ENCODE measurements at places on chromosomes 7 and 10. TPM values are rescaled to one million over a fixed set of nuclear protein-coding genes. Genes with fewer than 3 reads are reported as not detected.

- DNase-seq, result no peak
Observed at GRCh38 chr7:105097619-105098018, 83.6 kb downstream of the KMT2E start.

DNA sequence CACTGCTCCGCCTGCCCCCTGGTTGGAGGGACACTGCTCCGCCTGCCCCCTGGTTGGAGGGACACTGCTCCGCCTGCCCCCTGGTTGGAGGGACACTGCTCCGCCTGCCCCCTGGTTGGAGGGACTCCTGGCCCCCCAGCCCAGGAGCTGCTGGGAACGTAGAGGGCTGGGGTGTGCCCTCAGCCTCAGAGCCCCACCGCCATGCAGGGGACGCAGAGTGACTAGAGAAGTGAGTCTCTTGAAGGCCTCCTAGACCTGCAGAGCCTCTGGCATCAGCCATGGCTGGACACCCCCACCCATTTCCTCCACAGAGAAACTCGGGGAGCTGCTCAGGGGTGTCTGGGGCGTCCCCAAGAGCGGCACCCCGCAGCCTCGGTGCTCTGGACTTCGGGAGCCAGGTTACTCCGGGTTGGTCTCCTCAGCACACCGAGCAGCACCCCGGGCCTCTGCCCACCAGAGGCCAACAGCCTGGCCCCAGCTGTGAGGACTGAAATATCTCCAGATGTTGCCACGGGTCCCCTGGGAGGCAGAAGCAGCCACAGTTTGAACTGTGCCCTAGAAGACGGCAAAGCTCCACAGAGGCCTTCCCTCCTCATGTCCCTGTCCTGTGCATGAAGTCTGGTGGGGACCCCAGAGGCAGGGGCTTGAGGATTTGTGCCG, 191.9 kb downstream of the ELFN1 start:
- DNase-seq, result no peak

GRCh38 chr10:75444781-75445386, 13.5 kb downstream of the LRMDA start:
- DNase-seq, result no peak

DNA sequence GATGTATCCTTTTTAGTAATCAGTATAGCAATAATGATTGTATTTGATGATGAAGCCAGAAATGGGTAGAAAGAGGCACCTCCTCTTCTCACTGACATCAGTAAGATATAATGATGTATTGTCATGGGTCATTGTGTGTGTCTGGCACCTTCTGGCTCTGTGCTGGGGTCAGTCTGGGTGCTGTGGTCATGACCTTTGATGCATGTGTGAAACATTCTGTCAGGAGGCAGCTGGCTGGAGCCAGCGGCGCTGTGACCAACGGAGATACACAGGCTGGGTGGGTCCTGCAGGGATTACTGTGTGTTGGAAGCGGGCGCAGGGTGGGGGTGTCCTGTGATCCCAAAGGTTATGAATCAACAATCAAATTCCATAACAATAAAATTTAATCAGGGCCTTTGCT, 35.2 kb downstream of the EEPD1 start:
- no peak for DNase-seq

- DNase-seq, result no peak
Observed at GRCh38 chr7:8018961-8019360, 50.4 kb downstream of the GLCCI1 start.

GRCh38 chr7:90232430-90232829, 12.5 kb upstream of the CFAP69 start:
- no peak for DNase-seq

DNA sequence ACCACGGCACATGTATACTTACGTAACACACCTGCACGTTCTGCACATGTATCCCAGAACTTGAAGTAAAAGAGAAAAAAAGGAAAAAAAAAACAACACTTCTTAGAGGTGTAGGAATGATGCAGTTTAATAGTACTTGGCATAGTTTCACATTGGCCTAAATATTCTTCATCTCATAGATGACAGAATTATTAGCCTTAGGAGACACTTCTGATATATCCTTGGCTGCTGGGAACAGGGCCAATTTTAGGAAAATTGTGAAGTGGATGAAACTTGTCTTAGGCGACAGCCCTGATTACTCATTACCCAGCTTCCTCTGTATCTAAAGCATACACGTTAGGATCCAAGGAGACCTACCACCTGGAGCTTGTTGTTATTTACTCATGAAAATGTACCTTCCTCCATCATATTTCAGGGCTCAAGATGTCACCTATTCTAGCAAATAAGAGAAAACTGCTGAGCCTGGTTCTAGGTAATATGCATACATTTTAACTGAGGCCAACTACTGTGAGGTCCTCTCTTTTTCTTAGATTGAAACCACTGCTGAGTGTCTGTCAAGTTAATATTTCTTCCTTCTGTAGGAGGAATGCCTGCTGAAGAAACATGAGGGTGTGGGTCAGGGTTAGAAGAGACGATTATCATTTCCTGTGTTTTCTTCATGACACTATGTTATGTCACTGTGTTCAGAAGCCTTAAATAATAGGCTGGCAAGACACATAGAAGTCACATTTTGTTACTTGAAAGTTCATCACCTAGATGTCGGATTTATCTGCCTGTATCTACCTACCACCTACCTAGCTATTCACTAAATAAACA, 44.3 kb downstream of the CPED1 start:
- no peak for DNase-seq

GRCh38 chr7:105816266-105816843, 60.0 kb downstream of the ATXN7L1 start:
- DNase-seq, result no peak

- peak; percentile 26 for DNase-seq
Observed at GRCh38 chr7:69966766-69967591, 368.7 kb downstream of the AUTS2 start.

GRCh38 chr7:45146531-45147379, 10.8 kb upstream of the RAMP3 start:
- DNase-seq, result no peak

- no peak for DNase-seq
Observed at GRCh38 chr7:99563650-99564049, 5.2 kb downstream of the ZNF655 start.

- no peak for DNase-seq
Observed at GRCh38 chr7:37040330-37040729, 316.0 kb upstream of the AOAH start.

- no peak for DNase-seq
Observed at GRCh38 chr10:34187201-34187600, 627.9 kb downstream of the PARD3 start.

GRCh38 chr7:135714534-135715009, 13.4 kb downstream of the SLC13A4 start:
- no peak for DNase-seq

- no peak for DNase-seq
Observed at GRCh38 chr10:3729397-3729976, 55.5 kb downstream of the KLF6 start.

DNA sequence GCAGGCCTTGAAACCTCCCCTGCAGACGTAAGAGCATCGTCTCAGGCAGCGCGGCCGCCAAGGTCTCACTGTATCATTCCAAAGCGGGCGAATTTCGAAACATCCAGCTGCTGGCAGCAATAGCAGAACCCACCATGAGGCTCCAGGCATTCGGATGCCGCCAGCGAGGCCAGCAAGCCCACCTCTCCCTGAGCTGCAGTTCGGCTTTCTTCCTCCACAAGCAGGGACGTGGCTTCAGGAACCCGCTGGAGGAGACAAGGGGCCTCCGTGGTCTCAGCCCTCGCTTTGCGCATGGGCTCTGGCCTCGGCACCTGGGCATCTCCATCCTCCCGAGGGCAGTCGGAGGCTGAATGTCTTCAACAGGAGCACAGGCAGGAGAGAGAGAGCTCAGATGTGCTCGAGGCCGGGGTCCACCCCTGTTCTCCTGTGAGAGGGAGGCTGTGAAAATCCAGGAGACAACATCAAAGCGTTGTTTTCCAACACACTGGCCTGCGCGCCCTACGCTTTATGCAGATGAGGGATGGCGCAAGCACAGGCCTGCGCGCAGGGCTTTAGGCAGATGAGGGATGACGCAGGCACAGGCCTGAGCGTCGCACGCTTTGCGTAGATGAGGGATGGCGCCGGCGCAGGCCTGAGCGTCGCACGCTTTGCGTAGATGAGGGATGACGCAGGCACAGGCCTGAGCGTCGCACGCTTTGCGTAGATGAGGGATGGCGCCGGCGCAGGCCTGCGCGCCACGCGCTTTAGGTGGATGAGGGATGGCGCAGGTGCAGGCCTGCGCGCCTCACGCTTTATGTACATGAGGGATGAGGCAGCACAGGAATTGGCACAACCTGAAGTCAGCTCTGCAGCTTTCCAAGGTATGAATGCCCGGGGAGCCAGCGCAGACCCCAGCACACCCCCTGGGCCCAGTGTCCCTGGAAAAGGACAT, 103.2 kb downstream of the WDR37 start:
- DNase-seq, result no peak

NUTM2B gene
- polyA plus RNA-seq, result 1.6 TPM

PNLIPRP1 gene
- polyA plus RNA-seq, result not detected

MKRN1 gene
- polyA plus RNA-seq, result 77.3 TPM

DENND2A gene
- polyA plus RNA-seq, result 41.2 TPM

HTR5A gene
- not detected for polyA plus RNA-seq

DIP2C gene
- polyA plus RNA-seq, result 37.7 TPM

COL1A2 gene
- 3,136 TPM for polyA plus RNA-seq

Data from hindlimb muscle (tissue), 1 donor.